ENCODE measurements at places on chromosomes 13 and 19.

- no peak for DNase-seq
Measured at GRCh38 chr19:34082289-34083077, 89.8 kb upstream of the LSM14A start.

DNA sequence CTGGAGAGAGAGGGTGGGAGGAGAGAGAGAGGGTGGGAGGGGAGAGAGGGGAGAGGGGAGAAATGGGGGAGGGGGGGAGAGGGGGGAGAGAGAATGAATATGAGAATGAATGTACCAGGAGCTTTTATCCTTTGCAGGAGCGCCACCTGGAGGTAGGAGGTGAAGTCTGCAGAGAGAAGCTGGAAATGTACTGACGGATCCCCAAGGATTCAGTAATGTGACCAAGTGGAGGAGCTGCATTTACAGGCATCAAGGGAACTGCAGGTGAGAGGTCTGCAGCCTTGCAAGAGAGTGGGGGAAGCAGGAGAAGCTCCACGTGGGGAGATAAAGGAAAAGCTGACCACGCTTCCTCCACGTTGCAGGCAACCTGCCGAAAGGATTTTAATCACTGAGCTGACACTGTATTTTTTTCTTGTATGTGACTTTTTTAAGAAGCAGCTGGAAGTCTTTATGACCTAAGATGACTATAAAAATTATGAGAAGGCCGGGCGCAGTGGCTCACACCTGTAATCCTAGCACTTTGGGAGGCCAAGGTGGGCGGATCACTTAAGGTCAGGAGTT, 33.7 kb downstream of the VSTM1 start:
- DNase-seq = peak; percentile 28

DNA sequence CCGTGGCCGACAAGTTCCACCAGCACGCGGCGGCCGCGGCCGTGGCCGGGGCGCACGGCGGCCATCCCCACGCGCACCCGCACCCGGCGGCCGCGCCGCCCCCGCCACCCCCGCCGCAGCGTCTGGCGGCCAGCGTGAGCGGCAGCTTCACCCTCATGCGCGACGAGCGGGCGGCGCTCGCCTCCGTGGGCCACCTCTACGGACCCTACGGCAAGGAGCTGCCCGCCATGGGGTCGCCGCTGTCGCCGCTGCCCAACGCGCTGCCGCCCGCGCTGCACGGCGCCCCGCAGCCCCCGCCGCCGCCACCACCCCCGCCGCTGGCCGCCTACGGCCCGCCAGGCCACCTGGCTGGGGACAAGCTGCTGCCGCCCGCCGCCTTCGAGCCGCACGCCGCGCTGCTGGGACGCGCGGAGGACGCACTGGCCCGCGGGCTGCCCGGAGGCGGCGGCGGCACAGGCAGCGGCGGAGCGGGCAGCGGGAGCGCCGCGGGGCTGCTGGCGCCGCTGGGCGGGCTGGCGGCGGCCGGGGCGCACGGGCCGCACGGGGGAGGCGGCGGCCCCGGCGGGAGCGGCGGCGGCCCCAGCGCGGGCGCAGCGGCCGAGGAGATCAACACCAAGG, 821 bp downstream of the ONECUT3 start:
- no peak for DNase-seq

DNA sequence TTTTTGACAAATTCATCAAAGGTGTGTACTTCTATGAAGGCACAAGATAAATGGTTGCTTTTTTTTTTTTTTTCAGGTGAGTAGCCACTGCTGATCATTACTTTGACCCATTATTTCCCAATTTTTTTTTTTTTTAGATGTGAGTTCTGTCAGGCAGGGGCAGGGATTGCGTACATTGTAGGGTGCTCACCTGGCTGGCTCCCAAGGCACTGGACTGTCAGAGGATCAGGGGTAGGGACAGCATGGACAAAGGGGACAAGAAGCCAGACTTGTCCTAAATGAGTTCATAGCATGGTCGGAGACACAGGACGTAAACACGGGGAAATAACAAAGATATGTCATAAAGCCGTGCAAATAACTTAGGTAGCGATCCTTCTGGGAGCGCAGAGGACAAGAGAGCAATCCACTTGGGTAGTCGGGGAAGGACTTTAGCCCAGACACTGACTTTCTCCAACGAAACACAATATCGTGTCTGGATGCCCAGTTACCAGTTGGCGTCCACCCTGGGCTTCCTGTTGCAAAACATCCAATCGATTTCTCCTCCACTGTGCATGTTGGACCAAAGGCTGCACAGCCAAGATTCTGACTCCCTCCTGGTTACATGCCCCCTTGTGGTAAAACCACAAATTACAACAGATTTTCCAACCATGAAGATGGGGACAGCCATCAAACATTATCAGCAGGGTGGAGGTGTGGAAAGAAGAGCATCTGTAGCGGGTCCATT, 27.5 kb upstream of the KATNAL1 start:
- no peak for DNase-seq

DNA sequence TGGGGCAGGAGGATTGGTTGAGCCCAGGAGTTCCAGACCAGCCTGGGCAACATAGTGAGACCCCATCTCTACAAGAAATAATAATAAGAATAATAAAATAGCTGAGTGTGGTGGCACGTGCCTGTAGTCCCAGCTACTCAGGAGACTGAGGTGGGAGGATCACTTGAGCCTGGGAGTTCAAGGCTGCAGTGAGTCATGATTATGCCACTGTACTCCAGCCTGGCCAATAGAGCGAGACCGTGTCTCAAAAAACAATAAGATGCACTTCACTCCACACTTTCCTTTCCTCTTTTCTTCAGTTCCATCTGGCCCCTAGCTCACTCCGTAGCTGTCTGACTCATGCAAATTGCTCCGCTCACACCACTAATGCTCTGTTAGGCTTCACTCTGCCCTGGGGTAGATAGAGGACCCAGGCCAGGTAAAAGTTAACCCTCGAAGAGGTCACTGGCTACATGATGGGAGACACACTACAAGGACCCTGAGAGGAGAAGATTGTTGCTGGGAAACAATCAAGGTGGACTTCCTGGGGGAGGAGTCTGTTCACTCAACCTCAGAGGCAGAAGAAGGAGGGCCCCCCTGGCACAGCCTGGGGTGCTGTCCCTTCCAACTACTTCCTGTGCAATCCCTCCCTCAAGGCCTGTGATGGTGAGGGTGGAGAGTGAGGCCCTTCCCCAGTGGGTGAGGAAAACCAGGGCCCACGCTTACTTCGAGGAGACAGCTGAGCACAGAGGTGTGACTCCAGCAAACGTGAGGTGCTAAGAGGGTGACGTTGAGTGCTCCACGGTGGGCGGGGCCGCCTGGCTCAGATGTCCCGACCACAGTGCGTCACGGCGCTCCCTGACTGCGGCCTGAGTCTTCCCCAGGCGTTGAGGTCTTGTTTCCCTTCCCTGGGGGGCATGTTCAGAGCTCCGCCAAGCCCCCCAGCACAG, 8.8 kb upstream of the TNFSF9 start:
- peak; percentile 39 for DNase-seq

DNA sequence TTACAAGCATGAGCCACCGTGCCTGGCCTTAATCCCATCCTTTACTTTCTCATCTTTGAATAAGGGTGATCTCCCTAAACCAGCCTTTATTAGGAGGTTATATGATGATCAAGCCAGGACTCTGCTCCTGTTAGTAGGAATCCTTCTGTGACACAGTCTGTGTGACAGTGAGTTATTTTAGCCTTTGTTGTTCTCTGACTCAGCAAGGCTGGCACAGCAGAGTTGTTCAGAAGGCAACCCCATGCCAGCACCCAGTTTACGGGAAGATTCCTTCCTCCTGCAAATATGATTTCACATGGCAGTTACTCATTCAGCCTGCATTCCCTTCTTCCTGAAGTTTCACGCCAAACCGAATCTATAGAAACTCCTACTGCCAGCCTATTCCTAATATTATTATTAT, 10.5 kb upstream of the MIER2 start:
- no peak for DNase-seq

GRCh38 chr19:480016-480855, 16.1 kb upstream of the MADCAM1 start:
- DNase-seq = peak; percentile 22

- no peak for DNase-seq
Measured at GRCh38 chr19:54179921-54180461, 7.0 kb upstream of the TMC4 start.

- no peak for DNase-seq
Measured at GRCh38 chr13:81314461-81314860, 973.5 kb upstream of the SPRY2 start.

GRCh38 chr19:23002690-23003422, at the start of gene ZNF728:
ZNF728 (minus strand) TSS chr19:23003176; CDS start chr19:23003030, 146 bp downstream.
- DNase-seq = no peak

DNA sequence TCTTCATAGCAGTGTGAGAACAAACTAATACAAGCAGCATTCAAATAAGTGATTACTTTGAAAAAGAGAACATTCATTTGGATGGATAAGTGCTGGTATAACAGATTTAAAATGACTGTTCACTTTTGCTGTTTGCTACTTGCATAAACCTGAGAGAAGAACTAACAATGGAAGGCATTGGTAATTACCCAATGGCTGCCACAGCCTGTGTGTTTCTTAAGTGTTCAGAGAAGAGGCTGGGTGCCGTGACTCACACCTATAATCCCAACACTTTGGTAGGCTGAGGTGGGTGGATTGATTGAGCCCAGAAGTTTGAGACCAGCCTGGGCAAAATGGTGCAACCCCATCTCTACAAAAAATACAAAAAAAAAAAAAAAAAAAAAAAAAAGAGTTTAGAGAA, 4.9 kb upstream of the TEX26 start:
- DNase-seq = no peak

- DNase-seq = no peak
Measured at GRCh38 chr13:46035066-46035465, 17.5 kb downstream of the ZC3H13 start.

- DNase-seq = peak; percentile 25
Measured at GRCh38 chr19:1608359-1609102, 3.3 kb upstream of the UQCR11 start.

All from activated T-helper 1 cell treated with Interleukin-2 at 50 U/mL for 16 hours (primary cell).